ENCODE measurements at places on chromosomes 5 and 9. TPM values are rescaled to one million over a fixed set of nuclear protein-coding genes. Genes with fewer than 3 reads are reported as not detected.

DNA sequence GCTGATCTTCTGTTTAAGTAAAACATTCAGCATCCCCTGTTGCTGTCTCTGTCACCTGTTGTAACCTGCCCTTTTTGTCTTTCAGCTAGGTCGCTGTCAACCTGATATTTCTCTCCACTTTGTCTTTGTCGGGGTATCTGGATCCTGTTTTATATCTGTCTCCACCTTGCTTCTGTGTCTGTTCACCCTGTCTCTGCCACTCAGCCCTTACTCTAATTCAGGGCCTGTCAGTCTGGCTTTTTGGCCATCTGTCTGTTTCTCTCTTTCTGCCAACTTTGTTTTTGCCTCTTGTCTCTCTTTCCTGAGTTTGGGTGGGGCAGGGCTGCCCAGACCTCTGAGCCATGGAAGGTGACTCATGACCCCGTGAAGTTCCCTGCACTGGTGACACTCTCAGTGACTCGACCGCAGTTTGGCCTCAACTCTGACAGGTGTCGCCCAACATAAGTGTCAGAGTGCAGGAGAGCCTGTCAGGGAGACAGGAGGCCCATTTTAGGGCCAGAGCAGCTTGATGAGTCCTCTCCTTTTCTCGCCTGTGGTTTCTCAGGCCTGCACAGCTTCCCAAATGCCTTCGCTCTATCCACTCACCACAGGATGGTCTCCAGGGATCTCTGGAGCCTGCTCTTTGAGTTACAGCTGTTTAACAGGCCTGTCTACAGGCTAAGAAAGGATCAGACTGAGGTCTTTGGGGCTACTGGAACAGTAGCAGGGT lies 868 bp downstream of the ZBTB43 start:
- DNase-seq, result peak; percentile 72

DNA sequence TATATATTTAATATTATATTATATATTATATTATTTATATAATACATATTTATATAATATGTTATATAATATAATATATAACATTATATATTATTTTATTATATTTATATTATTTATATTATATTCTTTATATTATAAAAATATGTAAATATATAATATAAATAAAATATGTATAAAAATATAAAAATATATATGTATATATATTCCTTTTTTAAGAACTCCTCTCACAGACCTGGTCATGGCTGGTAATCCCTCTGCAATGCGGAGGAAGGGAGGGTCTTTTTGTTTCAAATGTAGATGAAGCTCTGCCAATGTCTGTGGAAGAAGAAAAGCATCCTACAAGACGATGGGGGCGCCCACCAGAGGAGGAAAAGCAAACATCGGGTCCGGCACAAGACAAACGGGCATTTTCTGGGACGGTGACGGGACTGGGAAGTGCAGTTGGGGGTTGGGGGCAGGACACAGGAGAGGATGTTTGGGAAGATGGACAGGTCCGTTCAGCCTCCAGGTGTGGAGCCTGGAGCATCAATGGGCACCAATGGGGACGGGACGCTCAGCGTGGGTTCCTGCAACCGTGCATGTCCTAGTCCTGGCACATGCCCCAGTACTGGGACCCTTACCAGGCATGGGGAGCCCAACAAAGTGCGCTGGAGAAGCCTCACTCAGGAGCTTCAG lies 194.0 kb downstream of the IRX1 start:
- DNase-seq, result no peak

DNA sequence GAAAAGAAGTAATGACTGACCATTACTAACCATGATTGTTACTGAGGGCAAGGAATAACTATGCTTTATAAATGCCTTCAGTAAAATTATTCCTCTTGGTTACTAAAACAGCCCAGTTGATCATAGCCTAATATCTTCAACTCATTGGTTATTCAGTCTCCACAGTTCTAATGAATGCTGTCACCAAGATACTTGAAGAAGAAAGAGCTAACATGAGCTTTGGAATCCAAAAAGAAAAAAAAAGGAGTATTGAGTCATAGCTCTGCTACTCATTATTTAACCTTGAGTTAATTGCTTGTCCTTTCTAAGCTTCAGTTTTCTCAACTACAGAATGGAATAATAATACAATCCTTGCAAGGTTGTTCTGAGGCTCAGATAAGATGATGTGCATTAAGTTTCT lies 187.7 kb downstream of the BRINP1 start:
- no peak for DNase-seq

DNA sequence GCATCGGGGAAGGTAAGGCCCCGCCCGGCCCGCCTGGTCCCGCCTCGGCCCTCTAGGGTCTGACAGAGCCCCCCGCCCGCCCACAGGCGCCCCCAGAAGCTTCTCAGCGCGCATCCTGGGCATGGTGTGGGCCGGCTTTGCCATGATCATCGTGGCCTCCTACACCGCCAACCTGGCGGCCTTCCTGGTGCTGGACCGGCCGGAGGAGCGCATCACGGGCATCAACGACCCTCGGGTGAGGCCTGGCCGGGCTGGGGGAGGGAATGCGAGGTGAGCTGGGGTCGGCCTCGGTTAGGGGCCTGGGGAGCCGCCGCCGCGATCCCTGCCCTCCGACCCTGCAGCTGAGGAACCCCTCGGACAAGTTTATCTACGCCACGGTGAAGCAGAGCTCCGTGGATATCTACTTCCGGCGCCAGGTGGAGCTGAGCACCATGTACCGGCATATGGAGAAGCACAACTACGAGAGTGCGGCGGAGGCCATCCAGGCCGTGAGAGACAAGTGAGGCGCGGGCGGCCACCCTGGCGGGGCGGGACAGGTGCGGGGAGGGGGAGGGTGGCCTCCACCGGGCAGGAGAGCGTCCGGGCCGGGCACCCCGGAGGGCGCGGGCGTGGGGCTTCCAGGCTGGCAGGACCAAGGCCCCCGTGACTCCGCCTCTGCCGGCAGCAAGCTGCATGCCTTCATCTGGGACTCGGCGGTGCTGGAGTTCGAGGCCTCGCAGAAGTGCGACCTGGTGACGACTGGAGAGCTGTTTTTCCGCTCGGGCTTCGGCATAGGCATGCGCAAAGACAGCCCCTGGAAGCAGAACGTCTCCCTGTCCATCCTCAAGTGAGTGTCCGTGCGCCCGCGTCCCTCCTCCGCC lies 7.1 kb downstream of the LRRC26 start:
- DNase-seq, result no peak

DNA sequence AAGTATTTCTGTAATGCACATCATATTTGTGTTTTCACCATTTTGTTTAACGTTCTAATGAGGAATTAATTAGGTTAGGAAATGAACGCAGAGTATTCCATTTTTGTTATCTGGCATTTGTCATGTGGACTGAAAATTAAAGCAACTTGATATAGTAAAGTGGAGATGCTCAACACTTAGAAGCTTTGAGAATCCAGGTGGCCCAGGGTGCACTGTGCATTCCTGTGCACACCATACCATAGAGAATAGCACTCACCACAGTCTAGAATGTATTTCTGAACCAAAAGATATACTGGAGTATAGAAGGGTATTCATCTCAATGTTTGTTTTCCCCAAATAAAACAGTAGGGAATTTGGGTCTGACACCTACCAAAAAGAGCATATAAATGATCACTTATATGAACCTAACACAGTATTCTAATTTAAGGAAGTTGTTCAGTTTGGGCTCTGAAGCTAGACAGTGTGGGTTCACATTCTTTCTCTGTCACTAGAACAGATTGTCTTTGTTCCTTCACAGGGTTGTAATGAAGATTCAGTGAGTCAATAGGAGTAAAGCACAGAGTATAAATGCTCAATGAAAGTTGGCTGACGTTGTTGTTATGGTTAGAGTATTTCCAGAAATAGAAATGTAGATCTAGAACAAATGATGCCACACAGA lies 125.6 kb upstream of the DMRT1 start:
- no peak for DNase-seq

- no peak for DNase-seq
Observed at GRCh38 chr5:6632324-6632887, 438 bp downstream of the NSUN2 start.

DNA sequence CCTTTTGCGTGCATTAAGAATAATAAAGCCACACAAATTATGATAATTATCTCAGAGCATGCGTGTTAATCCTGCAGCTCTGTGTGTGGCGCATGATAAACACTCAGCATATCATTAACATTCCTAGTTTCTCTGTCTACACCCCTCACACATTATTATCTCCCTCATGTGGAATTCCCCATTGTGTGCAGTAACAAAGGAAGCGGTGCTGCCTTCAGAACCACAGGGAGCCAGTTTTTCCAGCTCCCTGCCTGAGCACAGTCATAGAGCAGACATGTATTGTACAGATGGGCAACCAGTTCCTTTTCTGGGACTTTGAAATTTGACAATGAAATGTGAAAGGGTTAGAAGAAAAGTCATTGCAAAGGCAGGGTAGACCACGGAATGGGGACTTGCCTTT lies 1365.5 kb upstream of the CDH9 start:
- no peak for DNase-seq

- no peak for DNase-seq
Observed at GRCh38 chr9:89342948-89343347, 24.6 kb downstream of the SECISBP2 start.

GRCh38 chr9:453832-454231 lies 239.2 kb downstream of the DOCK8 start:
- DNase-seq, result no peak

DNA sequence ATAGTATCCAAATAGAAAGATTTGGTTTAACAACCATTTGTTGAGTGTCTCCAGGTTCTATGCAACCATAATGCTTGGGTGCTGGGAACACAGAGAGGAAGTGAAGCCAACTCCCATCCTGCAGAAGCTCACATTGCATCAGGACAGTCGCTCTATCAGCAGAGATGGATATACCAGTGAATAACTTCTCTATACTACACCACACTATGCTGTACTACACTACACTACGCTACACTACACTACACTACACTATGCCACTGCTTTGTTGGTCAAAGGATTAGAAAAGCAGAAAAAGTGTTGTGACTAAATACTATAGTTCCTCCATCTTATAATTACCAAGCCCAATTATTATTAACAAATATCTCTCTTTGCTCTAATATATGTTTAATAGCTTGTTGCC lies 89.2 kb upstream of the PRRC1 start:
- DNase-seq, result no peak

GRCh38 chr5:6759401-6759800 lies 46.2 kb downstream of the TENT4A start:
- DNase-seq, result no peak

GRCh38 chr9:96413302-96414221 lies 4.6 kb downstream of the ZNF367 start:
- no peak for DNase-seq

DNA sequence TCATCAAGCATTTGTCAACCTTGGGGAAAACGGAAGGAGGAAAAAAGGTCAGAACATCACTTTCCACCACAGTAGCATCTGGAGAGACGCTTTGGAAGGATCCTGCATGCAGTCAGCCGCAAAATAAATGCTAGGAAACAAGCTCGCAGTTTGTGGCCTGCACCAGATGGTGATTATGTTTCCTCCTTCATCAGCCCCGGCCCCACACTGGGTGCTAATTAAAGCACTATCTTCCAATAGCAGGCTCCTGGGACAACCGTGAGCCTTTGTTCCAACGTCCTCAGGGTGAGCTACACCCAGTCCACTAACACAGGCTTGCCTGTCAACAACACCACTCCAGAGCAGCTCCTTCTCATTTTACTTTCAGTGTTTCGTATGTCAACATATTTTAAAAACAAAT lies 64.0 kb downstream of the RNF130 start:
- DNase-seq, result no peak

Gene F2RL2
- total RNA-seq, result 0.13 TPM

Gene ZNF454
- total RNA-seq, result not detected

Gene FAM170A
- not detected for total RNA-seq

Gene TRMO
- 16.9 TPM for total RNA-seq

Gene ANKHD1
- total RNA-seq, result 88.6 TPM

Gene PCDHA5
- not detected for total RNA-seq

Gene ZNF367
- total RNA-seq, result 30.0 TPM
